Activated CD8-positive, alpha-beta memory T cell treated with anti-CD3 and anti-CD28 coated beads for 36 hours (primary cell): ENCODE measurements at places on chromosomes 2 and 18. TPM values are rescaled to one million over a fixed set of nuclear protein-coding genes. Genes with fewer than 3 reads are reported as not detected.

The HOXD11 gene
- total RNA-seq, result not detected

The VWA3B gene
- total RNA-seq, result not detected

The FLACC1 gene
- total RNA-seq, result 1.3 TPM

The SERPINB3 gene
- not detected for total RNA-seq

The CRYGD gene
- not detected for total RNA-seq

The KLHL41 gene
- 0.25 TPM for total RNA-seq

The SERPINB13 gene
- total RNA-seq, result not detected

The MPPE1 gene
- total RNA-seq, result 30.8 TPM

The SLC16A14 gene
- 1.2 TPM for total RNA-seq

The PID1 gene
- total RNA-seq, result not detected

The OTX1 gene
- total RNA-seq, result 0.13 TPM

The COL4A3 gene
- total RNA-seq, result not detected

The RFX8 gene
- total RNA-seq, result not detected

The EVX2 gene
- not detected for total RNA-seq

The ACVR1C gene
- 0.44 TPM for total RNA-seq

The HDHD2 gene
- total RNA-seq, result 21.4 TPM

The LRRC30 gene
- total RNA-seq, result not detected

The C1QL2 gene
- total RNA-seq, result not detected

The SESTD1 gene
- 2.8 TPM for total RNA-seq

The DNER gene
- total RNA-seq, result not detected
